ENCODE measurements at places on chromosomes 13 and 19.

DNA sequence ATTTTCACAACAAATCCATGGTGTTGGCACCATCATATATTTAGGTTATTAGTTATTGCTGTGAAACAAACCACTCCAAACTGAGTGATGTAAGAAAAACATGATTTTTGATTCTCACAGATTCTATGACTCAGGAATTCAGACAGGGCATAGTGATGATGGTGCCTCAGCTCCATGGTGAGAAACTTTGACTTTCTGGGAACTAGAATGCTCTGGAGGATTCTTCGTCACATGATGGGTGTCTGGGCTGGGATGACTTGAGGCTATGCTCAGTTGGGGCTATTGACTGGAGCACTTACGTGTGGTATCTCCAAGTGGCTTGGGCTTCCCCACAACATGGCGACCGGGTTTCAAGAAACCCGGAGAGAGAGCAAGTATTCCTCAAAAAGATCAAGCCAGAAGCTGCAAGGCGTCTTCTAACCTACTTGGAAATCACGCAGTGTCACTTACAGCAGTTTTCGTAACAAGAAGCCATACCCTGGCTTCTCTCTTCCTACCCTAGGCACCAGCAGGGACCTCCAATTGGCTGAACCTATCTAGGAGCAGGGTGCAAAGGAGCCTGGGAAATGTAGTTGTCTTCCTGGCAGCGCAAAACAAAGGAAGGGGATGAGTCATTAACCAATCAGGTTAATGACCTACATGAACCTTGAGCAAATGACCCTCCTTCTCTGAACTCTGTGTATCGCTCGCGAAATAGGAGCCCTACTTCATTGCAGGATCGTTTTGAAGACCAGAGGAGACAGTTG is 22.4 kb downstream of the VAV1 start:
- DNase-seq: no peak

- no peak for DNase-seq
These were observed 282.0 kb downstream of the DNAJC15 start for GRCh38 chr13:43305416-43305815.

DNA sequence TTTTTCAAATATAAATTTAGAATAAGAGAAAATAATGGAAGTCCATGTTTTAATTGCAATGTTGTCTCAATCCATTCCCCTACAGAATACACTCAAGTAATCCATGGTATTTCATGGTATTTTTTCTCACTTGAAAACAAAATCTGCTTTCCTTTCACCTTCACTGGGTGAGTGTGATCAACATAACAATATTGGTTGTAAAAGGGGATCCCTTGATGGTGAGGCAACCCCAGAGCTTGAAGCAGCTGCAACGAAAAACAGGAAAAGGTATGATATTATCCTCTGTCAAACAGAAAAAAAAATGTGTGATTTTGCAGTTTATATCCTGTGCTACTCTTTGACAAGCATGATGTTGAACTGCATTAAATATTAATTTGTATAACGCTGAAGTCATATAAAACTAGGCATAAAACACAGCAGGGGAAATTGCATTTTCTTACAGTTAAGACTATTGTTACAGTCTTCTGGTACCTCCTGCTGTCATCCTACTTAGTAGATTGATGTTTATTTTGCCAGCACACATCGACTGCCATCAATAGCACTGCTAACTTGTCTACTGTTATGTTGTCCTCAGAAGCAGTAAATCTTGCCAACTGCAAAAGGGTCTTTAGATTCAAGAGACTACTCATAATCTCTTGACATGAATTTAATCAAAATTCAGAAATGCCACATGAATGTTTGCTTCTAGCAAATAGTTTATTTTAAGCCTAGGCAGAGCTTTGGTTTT is 373.1 kb upstream of the MIR17HG start:
- no peak for DNase-seq

GRCh38 chr19:42343344-42344110 is 18.1 kb downstream of the MEGF8 start:
- no peak for DNase-seq

DNA sequence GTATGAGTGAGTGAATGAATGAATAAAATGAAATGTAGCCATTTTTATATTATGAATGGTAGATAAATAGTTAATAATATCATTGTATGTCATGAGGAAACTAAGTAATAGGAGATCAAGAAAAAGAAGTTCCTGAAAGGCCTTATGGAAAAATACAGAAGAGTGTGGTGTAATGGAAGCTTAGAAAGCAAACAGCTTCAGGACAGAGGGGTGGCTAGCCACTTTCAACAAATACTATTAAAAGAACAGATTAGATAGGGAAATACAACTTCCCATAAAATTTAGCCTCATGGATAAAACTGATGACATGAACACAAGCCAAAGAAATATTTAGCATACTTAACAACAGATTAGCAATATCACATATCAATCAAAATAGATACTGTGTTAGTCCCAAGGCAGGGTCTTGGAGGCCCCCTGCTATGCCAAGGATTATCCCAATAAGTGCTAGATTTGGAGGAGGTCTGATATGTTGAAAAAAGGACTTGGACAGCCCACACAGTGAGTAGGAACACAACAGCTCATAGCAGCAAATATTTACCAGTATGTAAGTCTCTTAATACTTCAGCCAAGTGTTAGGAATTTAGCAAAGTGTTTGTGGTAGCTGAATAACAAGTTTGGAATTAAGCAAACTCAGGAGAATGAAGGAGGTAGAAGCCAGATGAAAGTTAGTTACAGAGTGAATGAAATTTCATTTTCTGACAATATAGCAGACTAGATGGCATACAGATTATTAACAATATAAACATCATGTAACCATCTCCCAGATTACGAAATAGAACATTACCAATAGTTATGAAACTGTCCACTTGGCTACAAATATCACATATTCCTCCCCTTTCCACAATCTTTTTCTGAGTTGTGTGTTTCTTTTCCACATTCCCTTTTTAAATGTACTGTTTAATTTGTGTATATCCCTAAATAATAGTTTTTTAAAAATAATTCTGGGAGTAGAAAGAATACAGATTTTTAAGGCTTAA is 1632.0 kb downstream of the PCDH9 start:
- no peak for DNase-seq

DNA sequence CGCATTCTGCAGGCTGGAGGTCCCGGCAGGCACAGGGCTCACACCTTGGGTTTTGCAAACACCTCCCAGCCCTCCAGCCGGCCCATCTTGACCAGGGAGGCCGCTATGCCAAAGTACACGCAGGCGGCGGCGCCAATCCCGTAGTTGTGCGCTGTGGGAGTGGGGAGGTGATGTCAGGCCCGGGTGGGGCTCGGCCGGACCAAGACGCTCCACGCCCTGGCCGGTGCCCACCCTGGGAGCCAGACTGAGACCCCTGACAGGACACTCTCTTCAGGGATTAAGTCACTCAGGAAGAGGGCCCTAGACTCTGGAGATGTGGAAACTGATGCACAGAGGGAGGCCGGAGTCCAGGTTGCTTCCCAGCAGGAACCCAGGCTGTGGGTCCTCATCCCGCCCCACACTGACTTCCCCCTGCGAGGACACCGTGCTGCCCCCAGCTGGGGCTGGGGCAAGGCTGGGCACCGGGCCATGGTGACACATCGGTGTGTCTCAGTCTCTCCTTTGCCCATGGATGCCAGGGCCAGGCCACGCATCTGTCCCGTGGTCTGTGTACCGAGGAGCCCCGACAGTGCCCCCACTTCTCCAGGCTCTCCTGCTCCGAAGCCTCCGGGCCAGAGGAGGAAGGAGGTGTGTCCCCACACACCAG is 8.8 kb downstream of the NDUFA11 start:
- DNase-seq: no peak

DNA sequence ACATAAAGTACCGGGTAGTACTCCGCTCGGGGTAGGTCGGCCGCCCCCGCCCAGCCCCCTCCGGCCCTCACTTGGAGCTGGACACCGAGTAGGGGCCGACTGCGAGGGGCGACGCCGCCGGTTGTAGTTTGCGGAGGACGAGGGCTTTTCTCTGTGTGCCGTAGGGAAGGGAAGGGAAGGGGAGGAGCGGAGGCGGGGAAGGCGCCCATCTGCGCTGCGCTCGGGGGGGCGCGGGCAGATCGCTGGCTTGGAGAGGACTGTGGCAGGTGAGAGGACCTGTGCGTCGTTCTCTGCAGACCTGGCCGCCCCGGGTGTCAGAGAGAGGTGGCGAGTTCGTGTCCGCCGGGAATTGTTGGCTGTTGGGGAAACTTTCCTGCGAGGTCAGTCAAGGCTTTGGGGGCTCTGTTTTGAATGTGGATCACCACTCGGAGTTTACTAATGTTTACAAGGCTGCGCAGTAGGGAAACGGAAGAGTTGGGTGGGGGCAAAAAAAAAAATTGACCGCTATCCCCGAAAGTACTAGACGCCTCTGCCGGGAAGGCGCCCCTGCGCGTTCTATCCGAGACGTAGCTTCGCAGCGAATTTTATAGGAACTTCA is 1.4 kb downstream of the ING1 start:
- peak; percentile 22 for DNase-seq

- DNase-seq: no peak
These were observed 114.8 kb upstream of the MIR17HG start for GRCh38 chr13:91232716-91233115.

DNA sequence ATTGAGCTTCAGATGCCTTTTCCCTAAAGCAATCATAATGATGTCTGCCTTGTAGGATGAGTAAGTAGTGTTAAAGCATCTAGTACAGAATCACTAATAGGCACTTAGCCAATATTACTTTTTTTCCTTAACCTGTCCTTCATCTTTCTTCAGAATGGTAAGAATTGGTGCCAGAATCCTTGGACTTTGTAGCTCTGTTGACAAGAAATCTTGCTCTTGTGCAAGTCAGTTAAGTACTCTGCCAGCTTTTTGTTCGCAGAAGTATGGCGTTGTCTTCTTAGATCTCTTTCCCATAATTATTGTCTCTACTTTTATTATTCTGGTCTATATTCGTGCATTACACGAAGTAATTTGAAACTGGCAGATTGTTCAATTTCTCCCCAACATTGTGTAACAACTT is 554.5 kb downstream of the PCDH9 start:
- DNase-seq: no peak

Measured in activated T-helper 1 cell treated with Interleukin-2 at 50 U/mL for 16 hours (primary cell).